Fibroblast of the aortic adventitia (primary cell): ENCODE measurements at places on chromosomes 1 and 21.
A peak's percentile ranks its signal among the peaks of the same experiment; 100 is the strongest.

DNA sequence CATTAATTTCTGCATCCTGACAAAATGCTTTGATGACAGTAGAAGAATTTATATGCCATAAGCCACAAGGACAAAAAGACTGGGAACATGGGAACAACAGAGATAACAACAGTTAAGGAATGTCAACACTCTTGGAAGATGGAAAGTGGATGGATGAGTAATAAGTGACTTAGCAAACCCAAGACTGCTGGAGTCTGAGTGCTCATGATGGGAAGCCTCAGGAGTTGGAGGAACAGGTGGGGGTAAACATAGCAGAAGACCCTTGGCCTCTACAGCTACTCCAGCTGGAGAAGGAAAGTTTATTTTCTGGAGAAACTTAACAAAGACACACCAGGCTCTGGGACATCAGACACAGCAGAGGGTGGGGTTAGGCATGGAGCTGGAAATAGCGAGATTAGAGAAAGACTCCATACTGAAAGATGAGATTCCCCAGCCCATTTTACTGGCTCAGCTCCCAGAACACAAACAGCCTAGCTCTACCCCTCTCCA, 13.6 kb downstream of the G0S2 start:
- DNase-seq = peak; percentile 90

- no peak for DNase-seq
These were observed 53.2 kb downstream of the TRIM33 start for GRCh38 chr1:114457675-114458236.

GRCh38 chr1:66168948-66169671, 364.8 kb upstream of the SGIP1 start:
- DNase-seq = no peak

GRCh38 chr1:2548068-2548589, 8.0 kb upstream of the TNFRSF14 start:
- DNase-seq = peak; percentile 64

GRCh38 chr1:179287946-179288345, 5.7 kb upstream of the SOAT1 start:
- DNase-seq = no peak

DNA sequence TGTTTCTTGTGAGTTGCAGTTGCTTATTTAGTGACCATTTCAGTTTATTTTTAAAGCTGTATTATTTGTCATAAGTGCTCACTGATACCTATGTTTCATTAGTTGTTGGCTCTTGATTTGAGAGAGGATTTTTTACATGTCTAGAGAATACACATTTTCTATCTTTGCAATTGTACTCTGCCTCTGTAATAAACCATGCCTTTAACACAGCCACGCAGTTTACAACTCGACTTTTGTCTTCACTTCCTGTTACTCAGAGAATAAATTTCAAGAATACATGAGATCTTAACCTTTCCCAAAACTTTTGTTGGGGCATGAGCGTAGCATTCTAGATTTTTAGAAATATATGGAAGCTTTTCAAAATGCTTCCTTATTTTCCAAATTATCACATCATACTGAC, 14.9 kb upstream of the ZNF678 start:
- DNase-seq = no peak

- DNase-seq = no peak
These were observed 5.5 kb downstream of the DISC1 start for GRCh38 chr1:231632119-231632518.

DNA sequence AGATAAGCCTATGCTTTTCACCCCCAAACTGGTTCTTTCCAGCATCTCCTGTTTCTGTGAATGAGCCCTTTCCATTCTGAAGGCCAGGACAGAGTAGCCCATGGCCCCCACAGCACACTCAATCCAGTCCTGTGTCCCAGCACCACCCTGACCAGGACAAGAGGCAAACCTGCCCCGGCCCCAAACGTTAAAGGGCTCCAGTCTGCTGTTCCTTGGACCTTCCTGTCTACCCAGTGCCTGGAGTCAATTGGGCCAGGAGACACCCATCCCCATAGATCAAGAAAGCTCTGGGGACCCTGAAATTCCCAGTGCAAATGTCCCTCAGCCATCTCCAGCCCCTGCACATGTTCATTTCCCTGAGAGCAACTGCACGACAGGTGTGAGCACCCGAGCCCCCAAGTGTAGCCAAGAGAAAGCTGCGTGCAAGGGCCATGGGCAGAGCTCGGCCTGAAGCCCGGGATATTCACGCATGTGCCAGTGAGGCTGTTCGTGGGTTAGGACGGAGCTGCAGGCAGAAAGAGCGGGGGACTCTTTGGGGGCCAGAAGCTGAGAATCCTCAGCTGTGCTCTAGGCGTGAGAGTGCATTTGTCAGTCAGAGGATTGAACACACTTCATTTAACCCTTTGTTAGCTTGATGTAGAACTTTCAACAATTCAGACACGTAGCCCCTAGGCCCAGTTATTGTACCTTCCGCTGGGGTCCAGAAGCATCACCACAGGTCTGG, 4.2 kb upstream of the RIPK4 start:
- no peak for DNase-seq

- DNase-seq = no peak
These were observed 103.9 kb downstream of the ZBTB18 start for GRCh38 chr1:244154872-244155531.

- no peak for DNase-seq
These were observed 36.9 kb upstream of the FNBP1L start for GRCh38 chr1:93411000-93411399.

DNA sequence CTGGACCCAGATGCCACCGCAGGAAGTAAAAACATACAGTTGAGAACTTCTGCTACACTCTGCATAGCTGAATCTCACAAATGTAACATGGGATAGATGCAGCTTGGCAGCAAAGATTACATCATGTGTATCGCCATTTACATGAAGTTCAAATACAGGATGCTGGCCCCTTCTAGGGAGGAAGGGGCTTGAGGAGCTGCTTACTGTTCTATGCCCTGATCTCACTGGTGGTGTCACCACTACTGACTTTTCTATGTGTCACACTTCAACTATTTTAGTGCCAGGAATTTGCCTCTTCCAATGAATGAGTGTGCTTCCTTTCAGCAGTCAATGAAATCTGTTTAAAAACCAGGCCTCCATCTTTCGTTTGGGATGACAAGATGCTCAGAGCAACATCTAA, 31.1 kb downstream of the MRAP start:
- DNase-seq = no peak

GRCh38 chr21:25133939-25134338, 473.3 kb downstream of the MRPL39 start:
- no peak for DNase-seq

- no peak for DNase-seq
These were observed 880.5 kb downstream of the TTLL7 start for GRCh38 chr1:83118472-83118871.

GRCh38 chr1:182149411-182149965, 88.0 kb upstream of the ZNF648 start:
- peak; percentile 66 for DNase-seq

DNA sequence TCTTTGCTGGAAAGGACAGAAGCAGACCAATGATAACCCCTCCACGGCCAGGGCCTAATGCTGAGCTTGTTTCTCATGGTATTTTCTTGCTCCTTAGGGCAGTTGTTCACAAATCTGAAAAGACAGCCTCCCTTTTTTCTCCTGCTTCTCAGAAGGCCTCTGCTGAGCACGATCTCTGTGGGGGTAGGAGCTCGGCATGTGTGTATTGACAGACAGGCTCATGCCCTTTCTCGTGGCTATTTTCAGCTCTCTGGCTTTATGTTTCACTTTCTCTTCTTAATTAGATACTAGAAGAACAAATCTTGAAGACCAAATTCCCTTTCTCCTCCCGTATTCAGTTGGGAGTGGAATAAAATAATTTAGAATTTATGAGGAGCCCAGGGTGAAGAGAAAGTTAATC, 768 bp upstream of the RIIAD1 start:
- DNase-seq = peak; percentile 39

- DNase-seq = peak; percentile 5
These were observed 28.2 kb upstream of the RPF1 start for GRCh38 chr1:84450910-84451309.

- DNase-seq = no peak
These were observed 258 bp downstream of the CCT3 start for GRCh38 chr1:156337888-156338179.

- DNase-seq = peak; percentile 71
These were observed 11.0 kb upstream of the RNU1-3 start for GRCh38 chr1:16677552-16678431.

- no peak for DNase-seq
These were observed 12.8 kb upstream of the LRRC52 start for GRCh38 chr1:165531021-165531420.

DNA sequence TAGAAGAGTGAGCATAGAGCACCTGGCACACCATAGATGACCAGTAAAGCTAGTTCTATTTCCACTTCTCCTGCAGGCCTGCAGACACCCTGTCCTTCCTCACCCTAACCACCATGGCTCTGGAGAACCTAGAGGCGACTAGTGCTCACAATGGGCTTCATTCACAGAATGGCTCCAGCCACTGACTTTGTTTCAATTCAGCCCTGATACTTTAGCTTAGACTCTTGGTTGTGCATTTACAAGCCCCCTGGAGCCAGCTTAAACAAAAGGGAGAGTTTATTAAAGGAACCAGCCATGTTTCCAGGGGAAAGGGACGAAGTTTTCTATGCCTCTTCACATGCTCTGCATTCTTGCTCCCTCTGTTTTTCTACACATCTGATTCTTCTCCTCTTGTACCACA, 123.7 kb downstream of the NAV1 start:
- DNase-seq = no peak

- DNase-seq = no peak
These were observed 76.3 kb downstream of the USP24 start for GRCh38 chr1:55138823-55139222.

DNA sequence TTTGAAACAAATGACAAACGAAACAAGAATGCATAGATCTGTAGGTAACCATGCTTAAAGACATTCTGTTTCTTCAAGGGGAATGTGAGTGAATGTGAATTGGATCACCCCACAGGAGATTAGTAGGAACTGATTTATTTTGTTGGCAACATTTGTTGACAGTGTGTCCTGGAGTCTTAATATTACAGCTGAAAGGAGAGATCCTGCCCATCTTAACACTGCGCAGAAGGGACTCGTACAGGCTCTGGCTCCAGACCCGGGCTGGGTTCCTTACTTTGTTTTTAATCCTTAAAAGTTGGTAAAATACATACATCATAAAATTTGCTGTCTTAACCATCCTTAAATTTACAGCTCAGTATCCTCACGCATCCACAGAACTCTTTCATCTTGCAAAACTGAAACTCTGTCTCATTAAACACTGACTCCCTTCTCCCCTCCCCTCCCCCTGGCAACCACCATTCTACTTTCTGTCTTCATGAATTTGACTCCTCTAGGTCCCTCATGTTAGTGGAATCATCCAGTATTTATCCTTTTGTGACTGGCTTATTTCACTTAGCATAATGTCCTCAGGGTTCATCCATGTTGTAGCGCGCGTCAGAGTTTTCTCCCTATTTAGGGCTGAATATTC, 74.1 kb downstream of the GALNT2 start:
- DNase-seq = peak; percentile 39

- DNase-seq = peak; percentile 28
These were observed 502 bp upstream of the SLC35A3 start for GRCh38 chr1:99969260-99969728.

DNA sequence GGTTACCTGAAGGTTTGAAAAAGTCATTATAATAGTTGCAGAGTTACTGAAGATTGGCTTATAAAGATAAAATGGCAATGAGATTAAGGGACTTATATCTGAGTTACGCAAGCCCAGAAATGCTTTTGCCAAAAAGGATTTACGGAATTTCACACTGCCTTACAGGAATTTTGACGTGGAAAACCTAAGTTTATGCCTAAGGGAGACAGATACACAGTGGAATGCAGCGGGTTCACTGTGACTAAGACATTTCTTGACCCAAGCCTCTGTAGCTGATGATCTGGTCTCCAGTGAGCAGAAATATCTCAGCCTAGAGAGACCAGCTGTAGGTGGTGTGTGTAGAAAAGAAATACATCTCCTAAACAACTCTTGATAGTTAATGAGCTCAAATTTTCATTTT, 10.1 kb upstream of the EXO1 start:
- peak; percentile 89 for DNase-seq

GRCh38 chr21:28212061-28212460, 780.6 kb downstream of the LTN1 start:
- DNase-seq = peak; percentile 72

DNA sequence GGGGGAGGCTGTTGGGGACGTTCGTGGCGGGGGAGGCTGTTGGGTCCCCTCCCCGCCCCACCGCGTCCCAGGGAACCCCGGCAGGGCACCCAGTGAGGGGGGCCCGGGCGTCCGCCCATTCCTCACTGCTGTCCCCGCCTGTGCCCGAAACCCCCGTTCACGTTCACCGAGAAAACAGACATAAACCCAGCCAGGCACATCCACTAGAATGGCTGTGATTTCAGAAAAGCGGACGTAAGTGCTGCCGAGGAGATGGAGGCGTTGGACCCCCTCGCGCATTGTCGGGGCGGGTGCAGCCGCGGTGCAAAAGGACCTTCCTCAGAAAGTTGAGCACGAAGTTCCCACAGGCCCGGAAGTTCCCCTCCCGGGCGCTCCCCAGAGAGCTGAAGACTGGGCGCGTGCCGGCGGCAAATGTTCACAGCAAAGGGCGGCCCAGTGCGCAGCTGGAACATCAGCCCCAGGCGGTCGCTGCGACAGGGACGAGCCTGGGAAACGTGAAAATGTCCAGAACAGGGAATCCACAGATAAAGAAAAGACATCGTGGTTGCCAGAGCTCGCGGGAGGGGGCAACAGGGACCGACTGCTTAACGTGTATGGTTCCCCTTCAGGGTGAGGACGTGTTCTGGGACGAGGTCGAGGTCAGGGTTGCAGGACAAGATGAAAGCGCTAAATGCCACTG, 18.5 kb upstream of the SAMD11 start:
- no peak for DNase-seq

GRCh38 chr1:15275921-15276683, 29.1 kb downstream of the FHAD1 start:
- no peak for DNase-seq

GRCh38 chr1:230495891-230496385, 69.8 kb upstream of the PGBD5 start:
- DNase-seq = peak; percentile 16

DNA sequence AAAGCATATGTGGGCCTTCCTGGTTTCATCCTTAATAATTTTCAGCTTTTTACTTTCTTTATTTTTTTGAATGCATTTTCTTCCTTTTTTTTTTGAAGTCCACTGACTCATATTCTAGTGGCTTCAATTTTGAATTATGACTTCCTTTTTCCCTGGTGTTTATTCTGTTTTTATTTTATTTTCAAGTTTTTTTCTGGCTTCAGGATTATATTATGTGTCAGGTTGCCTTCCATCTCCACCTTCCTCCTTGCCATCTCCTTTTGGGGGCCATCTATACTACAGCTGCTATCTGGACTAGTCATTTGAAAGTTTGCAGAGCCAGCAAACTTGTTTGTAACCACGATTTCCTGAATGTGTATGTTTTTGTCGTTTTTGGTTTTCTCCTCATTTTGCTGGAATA, 117.6 kb downstream of the LEPR start:
- no peak for DNase-seq
